ENCODE measurements at places on chromosomes 16 and 17.

- DNase-seq: peak; percentile 70
Measured at GRCh38 chr17:14776791-14777190, 475.9 kb downstream of the HS3ST3B1 start.

DNA sequence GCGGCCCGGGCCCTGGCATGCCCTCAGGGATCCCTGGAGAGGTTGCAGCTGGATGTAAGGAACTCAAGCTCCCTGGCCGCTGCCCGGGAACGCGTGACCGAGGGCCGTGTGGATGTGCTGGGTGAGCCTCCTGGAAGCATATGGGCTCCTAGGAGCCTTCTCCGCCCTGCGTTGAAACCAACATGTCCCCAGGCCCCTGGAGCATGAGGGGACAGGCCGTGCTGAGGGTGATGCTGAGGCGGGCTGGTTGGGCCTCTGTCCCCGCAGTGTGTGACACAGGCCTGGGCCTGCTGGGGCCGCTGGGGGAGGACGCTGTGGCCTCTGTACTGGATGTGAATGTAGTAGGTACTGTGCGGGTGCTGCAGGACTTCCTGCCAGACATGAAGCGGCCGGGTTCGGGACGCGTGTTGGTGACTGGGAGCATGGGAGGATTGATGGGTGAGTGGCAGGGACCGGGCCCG is 5.7 kb upstream of the HSD17B1 start:
- no peak for DNase-seq

DNA sequence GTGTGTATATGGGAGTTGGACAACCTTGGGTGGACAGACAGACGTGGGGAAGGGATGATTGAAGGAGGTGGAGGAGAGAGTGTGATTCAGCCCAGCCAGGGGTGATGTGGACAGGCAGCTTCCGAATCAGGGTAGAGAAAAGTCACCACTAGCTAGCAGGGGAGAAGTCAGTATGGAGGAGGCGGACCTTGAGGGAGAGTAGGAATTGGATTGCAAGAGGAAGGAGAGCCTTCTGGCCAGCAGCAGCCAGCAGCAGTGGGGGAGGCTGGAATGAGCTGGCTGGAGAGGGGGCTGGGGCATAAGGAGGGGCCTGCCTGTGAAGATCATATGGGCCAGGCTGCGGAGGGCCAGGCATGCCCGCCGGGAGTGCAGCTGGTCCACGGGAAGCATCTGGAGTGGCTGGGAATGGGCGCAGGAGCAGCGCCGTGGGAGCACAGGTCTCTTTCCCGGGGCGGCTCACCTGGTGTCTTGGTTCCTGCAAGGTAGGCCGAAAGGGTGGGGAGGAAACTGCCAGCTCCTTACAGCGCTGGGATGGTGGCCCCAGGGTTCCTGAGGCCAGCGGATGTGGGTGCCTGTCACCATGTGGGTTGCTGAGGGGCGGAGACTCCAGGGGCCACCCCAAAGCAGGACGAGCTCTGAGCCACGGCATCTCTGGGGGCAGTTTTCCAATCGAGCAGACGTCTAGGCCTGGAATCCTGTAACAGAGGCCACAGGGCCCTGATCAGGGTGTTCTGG is 235.3 kb downstream of the SEC14L1 start:
- peak; percentile 87 for DNase-seq

DNA sequence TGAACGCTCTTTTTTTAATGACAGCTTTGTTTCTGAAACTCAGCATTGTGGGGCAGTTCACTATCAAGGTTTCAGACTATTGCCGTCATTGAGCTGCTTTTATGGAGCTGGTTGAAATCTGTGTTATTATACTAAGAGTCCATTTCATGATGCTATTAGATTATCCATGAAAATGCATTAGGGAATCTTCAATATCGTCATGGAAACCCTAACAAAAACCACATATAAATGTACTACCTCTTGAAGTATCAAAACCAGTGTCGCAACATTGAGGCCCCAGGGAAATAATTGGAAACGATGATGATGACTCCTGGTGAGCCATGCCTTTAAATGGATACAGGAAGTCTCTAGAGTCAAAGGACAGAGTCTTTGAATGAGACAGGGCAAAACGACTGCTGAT is 231.6 kb upstream of the CPHXL start:
- no peak for DNase-seq

DNA sequence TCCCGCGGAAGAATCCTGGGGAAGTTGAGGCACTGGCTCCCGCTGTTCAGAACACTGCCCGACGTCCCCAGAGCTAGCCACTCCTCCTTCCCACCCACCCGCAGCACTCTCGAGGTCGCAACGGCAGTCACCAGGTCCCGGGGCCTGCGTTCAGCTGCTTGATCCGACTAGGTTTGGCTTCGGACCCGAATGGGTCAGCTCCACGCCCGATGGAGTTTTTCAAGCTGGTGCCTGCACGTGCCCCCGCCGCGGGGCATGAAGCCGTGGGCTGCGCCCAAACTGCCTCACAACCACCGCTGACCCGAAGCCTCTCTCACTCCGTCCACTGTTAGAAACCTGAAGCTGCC is 12.4 kb upstream of the ODF4 start:
- DNase-seq: no peak

DNA sequence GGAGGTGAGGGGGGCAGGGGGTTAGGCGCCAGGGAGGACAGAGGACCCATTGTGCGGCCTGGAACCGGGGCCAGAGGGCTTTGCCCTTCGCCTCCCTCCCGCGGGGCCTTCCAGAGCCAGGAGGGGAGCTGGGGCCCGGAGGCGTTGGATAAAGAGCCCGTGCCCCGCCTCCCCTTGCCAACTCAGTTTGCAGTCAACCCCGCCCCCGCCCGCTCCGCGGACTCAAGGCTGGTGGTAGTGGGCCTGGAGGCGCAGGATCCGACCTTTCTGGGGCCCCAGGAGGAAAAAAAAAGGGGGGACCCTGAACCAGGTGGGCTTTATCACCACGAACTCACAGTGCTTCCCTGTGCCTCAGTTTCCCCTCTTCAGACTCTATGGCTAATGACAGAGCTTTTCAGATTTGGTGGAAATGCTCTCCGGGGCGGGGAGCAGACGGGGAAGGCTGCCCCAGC is 2.0 kb upstream of the SPHK1 start:
- peak; percentile 51 for DNase-seq

- DNase-seq: no peak
Measured at GRCh38 chr17:80918731-80919130, 72.9 kb upstream of the CHMP6 start.

DNA sequence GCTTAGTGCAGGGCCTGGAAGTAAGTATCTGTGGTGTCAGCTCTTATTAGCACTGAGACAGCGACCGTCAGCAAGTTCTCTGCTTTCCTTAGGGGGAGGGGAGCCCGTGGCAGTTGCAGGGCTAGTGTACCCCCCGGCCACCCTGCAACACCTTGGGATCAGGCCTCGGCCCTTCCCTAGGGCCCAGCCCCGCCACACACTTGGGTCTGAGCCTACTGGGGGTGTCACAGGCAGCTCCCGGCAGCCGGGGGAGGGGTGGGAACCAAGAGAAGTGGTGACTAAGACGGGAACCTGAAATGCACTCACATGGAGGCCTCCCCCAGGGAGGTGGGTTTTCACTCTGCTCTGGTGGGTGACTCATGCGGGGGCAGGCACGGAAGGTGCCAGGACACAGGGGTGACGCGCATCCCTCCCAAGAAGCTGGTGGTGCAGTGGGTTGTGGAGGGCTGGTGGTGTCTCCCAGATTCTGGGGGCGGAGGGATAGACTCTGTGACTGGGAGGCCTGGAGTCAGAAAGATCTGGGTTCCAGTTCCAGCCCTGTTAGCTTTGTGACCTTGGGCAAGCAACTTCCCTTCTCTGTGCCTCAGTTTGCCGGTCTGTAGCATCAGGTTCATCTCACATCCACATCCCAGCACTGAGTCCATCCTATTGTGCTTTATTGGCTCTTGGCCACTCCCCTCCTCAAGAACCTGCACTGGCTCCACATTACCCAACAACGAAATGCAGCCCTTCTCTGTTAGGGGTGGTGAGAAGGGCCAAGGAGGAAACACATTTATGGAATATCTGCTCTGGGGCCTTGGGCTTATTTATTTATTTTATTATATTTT is 44.5 kb downstream of the LAT start:
- DNase-seq: peak; percentile 96

- no peak for DNase-seq
Measured at GRCh38 chr16:49452578-49452977, 79.0 kb downstream of the C16orf78 start.

DNA sequence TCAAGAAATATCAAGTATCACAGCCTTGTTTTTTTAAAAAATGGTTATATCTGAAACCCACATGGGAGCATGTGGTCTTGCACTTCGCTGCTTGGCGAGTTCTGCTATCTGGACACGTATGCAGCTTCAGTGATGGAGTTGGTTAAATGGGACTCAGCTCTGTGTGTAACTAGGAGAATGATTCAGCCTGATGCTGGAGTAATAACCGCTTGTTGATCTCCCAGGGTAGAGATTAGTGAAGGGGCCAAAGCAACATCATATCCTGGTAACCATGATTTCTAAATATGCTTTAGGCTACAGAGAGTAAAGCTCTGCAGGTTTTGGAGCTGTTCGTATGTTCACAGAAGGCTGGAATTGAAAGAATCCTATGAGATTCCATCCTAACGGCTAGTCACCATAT is 63.2 kb downstream of the IQCK start:
- peak; percentile 73 for DNase-seq

GRCh38 chr16:31201582-31202413 is 762 bp downstream of the PYCARD start:
- DNase-seq: peak; percentile 28

- DNase-seq: no peak
Measured at GRCh38 chr16:55496509-55497145, 12.2 kb upstream of the LPCAT2 start.

GRCh38 chr16:87380881-87381280 is 2.7 kb downstream of the FBXO31 start:
- peak; percentile 63 for DNase-seq

DNA sequence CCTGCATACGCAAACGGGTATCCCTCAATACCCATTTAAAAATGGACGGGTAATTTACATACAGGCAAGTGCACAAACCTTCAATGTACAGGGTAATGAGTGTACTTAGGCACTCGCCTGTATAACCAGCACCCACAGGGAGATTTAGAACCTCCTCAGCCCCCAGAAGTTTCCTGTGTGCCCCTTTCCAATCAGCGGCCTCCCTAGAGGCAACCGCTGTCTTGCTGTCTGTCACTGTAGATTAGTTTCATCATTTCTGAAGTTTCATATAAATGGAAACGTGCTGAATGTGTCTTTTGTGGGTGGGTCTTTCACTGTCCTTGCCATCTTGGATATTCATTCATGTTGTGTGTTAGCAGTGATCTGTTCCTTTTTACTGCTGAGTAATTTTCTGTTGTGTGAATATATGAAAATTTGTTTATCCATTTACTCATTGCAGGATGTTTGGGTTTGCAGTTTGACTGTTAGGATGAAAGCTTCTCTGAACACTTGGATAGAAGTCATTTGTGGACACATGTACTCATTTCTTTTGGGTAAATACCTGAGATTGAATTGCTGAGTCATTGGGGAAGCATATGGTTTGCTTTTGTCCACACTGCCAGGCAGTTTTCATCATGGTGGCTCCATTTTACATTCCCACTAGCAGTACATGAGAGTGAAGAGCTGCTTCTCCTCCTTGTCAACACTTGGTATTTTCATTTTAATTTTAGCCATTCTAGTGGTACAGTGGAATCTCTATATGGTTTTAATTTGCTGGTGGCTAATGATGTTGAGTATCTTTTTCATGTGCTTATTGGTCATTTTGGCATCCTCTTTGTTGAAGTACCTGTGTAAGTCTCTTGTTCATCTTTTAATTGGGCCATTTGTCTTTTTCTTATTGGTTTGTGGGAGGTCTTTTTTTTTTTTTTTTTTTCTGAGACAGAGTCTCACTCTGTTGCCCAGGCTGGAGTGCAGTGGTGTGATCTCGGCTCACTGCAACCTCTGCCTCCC is 2.1 kb upstream of the ADCY7 start:
- no peak for DNase-seq

DNA sequence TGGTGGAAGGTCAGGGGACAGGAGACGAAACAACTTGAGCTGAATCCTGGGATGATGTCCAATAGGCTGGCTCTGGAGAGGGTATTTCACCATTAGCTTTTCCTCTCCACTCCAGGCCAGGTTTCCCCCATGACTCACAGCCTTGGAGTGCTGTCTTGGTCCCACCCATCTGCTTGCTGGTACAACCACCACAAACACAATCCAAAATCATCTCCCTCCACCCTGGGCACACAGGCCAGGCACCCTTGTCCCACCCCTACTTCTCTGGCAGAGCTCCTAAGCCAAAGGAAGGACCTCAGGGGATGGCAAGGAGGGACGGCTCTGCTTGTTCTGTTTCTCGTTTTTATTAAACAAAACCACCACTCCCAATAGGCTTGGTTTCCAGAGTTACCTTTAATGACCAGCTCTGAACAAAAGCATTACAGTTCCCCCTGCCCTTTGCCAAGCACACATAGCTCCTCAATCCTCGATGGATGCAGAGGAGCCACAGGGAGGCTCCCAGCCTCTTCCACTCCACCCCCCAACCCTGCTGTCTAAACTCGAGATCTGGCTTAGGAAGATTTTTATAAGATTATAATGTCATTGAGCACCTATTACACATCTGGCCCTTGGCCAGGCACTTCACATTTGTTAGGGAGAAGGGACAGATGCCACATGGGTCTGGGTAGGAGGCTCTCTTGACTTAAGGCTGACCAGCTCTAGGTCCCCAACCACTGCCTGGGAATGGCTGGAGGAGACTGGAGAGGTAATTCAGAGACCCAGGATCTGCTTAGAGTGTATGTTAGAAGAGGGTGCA is 13.3 kb downstream of the CAVIN1 start:
- DNase-seq: peak; percentile 93

- DNase-seq: peak; percentile 69
Measured at GRCh38 chr16:22262460-22262859, 34.7 kb upstream of the POLR3E start.

GRCh38 chr16:68526143-68526781 is 12.8 kb upstream of the ZFP90 start:
- no peak for DNase-seq

- no peak for DNase-seq
Measured at GRCh38 chr17:77378318-77379064, 237.7 kb downstream of the SEC14L1 start.

GRCh38 chr17:334974-335481 is 17.6 kb downstream of the RPH3AL start:
- no peak for DNase-seq

DNA sequence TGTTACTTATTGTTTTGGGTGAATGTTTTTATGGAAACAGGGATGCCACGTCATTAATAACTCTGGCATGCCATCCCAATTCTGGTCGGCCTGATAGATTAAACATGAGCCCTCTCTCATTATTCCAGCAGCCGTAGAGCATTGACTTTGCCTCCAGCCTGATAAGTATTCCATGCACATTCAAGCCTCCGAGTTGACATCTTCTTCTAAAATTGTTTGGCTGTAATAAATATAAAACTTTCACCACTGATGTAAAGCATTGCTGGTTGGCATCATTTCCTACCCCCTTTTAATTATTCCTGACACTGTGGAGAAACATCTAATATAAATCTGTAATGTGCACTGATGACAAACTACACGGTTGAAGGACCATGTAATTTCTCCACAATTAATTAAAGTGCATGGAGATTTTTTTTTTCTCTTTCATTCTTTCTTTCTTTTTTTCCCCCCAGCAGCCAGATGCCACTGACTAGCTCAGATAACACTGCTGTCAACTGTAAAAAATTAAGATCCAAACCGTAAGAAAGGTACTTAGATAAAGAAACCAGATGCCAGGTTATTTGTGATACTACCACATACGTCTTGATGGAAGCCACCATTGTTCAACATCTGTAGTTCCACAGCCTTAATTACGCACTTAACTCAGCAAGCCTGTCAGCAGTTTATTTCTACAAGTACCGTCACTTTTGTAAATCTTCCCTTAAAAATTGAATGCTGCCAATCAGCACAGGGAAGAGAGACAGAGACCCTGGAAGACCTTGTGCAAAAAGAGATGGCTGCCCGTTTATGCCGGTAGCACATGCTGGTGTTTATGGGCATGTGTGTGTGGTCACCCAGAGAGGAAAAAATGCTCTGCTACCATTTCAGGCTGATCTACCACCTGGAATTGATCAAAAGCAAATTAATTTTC is 237.7 kb downstream of the IRX3 start:
- no peak for DNase-seq
